ENCODE measurements at places on chromosomes 1 and 21. TPM values are rescaled to one million over a fixed set of nuclear protein-coding genes. Genes with fewer than 3 reads are reported as not detected.

Gene OR14K1
- total RNA-seq, result not detected

DNA sequence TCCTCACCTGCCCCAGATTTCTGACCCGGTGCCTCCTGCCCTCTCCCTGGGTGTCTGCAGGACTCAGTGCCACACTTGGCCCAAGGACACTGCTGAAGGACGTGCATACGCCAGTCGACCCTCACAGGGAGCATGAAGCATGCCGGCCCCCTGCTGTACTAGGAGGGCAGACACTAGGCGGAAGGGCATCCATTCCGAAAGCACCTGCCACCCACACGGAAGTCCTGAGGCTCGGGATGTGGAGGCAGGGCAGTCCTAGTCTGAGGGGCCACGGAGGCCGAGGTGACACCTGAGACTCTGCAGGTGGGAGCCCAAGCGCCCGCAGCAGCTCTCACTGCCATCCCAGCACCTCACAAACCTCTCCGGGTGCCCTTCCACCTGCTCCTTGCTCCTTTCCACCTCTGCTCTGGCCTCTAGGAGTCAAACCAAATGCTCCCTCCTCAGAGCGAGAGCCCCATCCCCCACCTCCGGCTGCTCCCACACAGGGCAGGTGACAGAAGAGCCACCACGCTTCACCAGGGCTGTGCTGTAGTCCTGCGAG, 2.4 kb downstream of the NPHP4 start:
- peaks cover 22% of the 10 kb centered on the region for H3K4me1 ChIP-seq
- H3K4me3 ChIP-seq, result no peak overlapping the region
- H3K27ac ChIP-seq, result no peak overlapping the region
- DNase-seq, result no peak
- H3K36me3 ChIP-seq, result no peaks in the 10 kb centered on the region

- DNase-seq, result no peak
- H3K4me3 ChIP-seq, result no peak overlapping the region
- H3K4me1 ChIP-seq, result no peaks in the 10 kb centered on the region
- no peaks in the 10 kb centered on the region for H3K36me3 ChIP-seq
Measured at GRCh38 chr1:20948101-20948500, 161.0 kb upstream of the HP1BP3 start.

DNA sequence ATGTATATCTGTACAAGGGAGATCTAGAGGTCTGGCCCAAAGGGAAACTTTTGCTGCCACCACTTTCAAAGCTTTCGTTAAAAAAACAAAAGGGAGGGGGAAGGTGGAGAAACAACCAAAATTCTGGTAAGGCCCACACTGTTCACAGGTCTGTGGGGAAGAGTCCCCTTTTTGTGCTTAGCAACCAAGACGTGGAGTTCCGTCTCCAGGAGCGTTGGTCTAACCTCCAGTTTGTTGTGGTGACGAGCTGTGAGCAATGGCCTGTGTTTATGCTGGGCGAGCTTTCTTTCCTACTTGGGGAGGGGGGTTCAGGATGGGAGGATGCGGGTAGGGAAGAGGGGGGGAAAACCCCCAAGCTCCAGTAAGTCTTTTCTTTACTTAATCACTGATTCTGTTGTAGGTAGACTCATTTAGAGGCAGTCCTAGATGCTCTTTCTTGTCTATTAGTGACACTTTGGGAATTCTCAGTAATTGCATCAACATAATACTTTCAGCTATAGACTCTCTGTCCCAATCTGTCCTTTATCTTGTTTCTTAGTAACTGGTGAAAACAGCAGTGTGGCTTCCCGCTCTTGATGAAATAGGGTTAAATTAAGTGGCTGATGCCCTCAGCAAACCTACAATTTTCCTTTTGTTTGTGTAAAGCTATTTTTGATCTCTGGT, 1.5 kb downstream of the HIPK1 start:
- no peaks in the 10 kb centered on the region for H3K36me3 ChIP-seq
- peak overlapping the region; percentile 99 for H3K27ac ChIP-seq
- peak; percentile 89 for DNase-seq
- no peaks in the 10 kb centered on the region for H3K27me3 ChIP-seq
- H3K4me3 ChIP-seq, result peak overlapping the region; percentile 89

Measured in CD8-positive, alpha-beta memory T cell (primary cell).